Activated CD4-positive, CD25-positive, alpha-beta regulatory T cell treated with anti-CD3 and anti-CD28 coated beads, Interleukin-2, amount 50 U/mL, for 24 hours (primary cell): ENCODE measurements at places on chromosomes 11 and 22.

DNA sequence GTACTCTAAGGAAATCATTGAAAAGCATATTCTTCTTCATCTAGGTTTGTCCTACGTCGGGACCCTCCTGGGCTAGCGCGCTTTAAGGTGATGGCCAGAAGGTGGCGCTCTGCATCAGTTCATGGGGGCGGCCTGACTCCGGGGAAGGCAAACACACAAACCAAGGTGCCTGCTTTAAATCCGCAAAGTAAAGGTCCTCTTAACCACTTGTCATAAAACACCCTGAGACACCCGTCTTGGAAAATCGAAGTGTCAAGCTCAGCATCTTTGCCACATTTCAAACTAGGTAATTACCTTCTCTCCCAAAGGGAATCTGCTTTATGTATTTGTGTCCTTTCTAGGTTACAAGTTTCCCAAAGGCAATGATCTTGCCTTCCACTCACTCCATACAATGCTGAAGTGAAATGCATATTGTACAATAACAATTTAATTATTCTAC is 33.9 kb downstream of the LMO2 start:
- peak; percentile 38 for ATAC-seq

GRCh38 chr11:68468217-68468828 is 7.8 kb downstream of the PPP6R3 start:
- peak; percentile 63 for ATAC-seq

GRCh38 chr11:20026629-20027555 is 133.4 kb downstream of the DBX1 start:
- ATAC-seq, result no peak

DNA sequence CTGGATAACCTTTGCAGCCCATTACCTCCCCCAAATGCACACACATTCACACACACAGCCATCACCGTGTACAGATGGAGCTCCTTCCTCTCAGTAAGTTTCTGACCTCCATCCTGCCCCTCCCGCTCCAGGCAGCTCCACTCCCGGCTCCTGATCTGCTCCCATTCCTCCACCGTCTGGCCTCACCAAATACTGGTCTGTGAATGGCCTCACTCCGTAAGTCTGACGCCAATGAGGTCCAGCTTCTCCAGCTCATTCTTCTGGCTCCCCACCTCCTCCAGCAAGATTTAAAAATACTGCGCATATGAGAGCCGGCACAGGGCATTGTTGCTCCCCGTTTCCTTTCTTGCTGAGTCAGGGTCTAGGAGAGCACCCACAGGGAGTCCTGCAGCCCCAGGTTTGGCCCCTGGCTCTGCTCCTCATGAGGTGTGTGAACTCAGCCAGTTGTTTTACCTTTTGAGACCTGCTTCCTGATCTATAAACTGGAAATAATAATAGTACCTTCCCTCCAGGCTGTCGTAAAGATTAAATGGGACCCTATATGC is 14.0 kb upstream of the TUB start:
- ATAC-seq, result no peak

DNA sequence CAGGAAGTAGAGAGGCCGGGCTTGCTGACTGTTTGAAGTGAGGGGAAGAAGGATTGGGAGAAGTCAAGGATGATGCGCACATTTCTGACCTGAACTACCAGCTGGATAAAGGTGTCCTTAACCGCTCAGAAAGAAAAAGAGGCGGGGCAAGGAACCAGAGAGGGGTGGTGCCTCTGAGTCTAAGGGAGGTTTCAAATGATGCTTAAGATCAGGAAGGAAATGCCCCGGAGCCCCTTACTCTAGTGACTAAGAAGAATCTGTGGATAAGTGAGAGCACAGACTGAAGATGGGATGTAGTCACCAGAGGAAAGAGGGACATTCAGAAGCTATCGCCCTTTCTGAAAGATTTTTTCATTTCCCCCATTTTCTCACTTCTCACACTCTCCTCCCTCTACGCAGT is 12.7 kb downstream of the DCHS1 start:
- no peak for ATAC-seq

DNA sequence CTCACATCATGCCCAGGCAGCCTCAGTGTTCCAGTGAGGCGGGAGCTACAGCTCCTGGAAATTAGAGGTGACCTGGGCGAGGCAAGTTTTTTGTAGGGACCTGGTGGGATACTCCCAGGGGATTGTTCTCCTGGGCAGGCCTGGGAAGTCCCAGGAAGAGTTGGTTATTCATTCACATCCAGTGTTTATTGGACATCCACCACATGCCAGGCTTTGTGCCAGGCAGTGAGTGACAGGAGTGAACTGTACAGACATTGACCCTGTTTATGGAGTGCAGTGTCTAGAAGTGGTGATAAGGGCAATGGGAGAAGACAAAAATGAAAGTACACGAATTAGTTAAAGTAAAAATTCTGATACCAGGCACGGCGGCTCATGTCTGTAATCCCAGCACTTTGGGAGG is 29.4 kb downstream of the YWHAH start:
- ATAC-seq, result no peak

GRCh38 chr11:12111549-12112520 is 1.4 kb downstream of the MICAL2 start:
- no peak for ATAC-seq

DNA sequence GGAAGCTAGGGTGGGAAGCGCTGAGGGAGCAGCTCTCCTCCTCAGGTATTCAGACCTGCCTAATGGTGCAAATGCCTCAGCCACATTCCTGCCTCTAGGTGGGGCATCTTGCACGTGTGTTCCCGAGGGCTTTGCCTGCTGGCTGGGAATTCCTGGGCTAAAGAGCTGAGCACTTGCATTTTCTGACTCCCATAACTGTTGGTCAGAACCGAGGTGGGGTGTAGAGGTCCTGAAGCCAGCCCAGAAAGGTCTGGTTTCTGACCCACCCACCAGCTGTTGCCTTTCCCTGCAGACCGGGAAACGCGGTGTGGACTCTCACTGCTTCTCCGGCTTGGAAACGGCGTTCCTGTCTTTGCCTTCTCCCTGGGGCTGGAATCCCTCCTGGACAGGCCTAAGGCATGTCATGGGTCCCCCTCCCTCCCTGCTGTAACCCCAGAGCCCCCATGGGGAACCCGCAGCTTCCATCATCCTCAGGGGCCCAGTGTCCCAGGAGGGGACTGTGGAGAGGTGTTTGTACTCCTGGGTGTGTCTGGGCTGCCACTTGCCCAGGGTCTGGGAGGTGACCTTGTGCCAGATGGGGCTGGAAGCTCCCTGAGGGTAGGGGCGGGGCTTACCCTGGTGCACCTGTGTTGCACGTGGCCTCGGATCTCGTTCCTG is 24.0 kb upstream of the SMIM38 start:
- ATAC-seq, result no peak

- ATAC-seq, result no peak
These were observed 201.4 kb downstream of the GRIA4 start for GRCh38 chr11:105811242-105811641.

- no peak for ATAC-seq
These were observed 4.8 kb upstream of the CHKB start for GRCh38 chr22:50587407-50587806.
